ENCODE measurements at places on chromosomes 6 and 20.

GRCh38 chr20:21498635-21499034, 15.2 kb downstream of the NKX2-2 start:
- DNase-seq, result no peak

- no peak for DNase-seq
Observed at GRCh38 chr20:17530716-17531664, at the start of gene BFSP1. Gene BFSP1 (minus strand): TSS chr20:17531379. CDS start chr20:17531329, 50 bp downstream.

- DNase-seq, result no peak
Observed at GRCh38 chr20:47577314-47577713, 75.6 kb downstream of the NCOA3 start.

- no peak for DNase-seq
Observed at GRCh38 chr6:20876036-20876435, 341.8 kb downstream of the CDKAL1 start.

GRCh38 chr6:158666628-158667359, 16.9 kb downstream of the SYTL3 start:
- DNase-seq, result no peak

GRCh38 chr20:25178563-25179438, 16.7 kb upstream of the ENTPD6 start:
- no peak for DNase-seq

GRCh38 chr6:22362361-22362760, 65.5 kb upstream of the PRL start:
- no peak for DNase-seq

- no peak for DNase-seq
Observed at GRCh38 chr6:127343809-127344659, 625 bp upstream of the ECHDC1 start.

DNA sequence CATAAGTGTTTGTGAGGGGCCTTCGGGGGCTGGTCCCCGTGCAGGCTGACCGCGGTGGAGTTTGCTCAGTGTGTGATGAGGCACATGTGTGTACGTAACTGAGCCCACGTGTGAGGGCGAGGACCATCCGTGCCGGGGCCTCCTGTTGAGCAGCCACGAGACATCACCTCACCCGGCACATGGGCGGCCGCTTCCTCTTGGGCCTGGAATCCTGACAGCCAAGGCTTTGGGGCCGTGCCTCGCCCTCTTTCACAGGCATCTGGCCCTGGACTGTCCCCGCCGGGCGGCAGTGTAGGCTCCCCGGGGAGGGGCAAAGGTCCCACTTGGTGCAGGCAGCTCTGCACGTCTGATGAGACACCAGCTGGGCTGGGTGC, 202.3 kb downstream of the DLL1 start:
- no peak for DNase-seq

- DNase-seq, result no peak
Observed at GRCh38 chr6:6881438-6882225, 226.1 kb upstream of the RREB1 start.

- no peak for DNase-seq
Observed at GRCh38 chr20:41671143-41671542, 53.0 kb upstream of the CHD6 start.
